Activated CD8-positive, alpha-beta T cell treated with anti-CD3 and anti-CD28 coated beads, Interleukin-2, amount 10 ng/mL, durations not matched to agents 7 days and 5 days (primary cell): ENCODE measurements at places on chromosomes 16 and 17.

DNA sequence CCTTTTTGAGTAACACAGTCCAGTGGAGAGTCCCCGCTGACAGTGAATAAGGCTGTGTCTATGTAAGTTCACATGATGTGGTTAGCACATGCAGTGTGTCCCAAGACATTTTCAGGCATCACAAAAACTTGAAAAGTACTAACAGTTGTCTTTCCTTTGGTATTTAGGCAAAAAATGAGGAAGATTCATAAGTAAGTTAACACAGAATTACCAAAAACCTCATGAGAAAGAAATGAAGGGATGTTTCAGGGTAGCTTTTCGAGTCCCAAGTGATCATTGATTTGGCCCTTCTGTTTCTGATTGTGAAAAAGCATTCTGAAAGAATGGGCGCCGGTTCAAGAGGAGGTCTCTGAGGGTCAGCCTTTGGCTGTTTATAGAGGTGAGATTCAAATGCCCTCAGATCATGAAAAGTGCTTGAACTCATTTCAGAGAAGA lies 529 bp upstream of the ASPA start:
- no peak for DNase-seq

DNA sequence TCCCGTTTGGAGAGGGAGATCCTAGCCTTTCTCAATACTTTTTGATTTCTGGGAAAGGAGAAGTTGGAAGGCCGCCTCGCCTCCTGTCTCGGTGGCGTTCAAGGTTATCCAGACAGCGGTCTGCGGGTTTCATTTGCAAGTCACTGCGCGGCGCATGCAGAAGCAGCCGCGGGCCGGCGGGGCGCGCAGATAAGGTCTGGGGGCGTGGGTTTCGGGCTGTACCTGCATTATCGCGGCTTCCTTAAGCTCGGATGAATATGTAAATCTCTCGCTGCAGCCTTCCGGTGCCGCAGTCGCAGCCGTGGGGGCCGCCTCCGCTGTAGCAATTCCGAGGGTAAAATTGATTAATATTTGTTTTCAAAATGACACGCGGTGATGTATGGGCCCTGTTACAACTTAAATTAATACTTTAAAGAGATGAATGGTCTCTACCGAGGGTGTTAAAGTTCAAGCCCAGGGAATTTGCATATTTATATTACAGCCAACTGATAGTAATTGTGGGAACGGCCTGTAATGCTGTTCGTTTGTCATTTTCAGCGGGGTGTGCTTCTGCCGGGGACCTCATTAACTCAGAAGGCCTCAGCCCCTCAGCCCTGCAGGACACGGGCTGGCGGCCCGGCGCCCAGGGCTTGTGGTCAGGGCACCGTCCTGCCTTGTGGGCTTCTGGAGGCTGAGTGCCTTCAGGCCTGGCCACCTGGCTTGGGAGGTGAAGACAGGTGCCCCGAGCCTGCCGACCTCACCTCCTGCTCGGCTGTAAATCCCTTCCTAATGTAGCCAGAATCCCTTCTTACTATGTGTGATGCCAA lies 99.4 kb downstream of the CYLD start:
- DNase-seq, result peak; percentile 42

- DNase-seq, result peak; percentile 92
These were observed 1.1 kb downstream of the ANKRD11 start for GRCh38 chr16:89489040-89489897.

- no peak for DNase-seq
These were observed 74.7 kb downstream of the YPEL2 start for GRCh38 chr17:59405944-59406705.

GRCh38 chr17:28416703-28417311 lies 10.8 kb upstream of the SLC46A1 start:
- DNase-seq, result peak; percentile 70

DNA sequence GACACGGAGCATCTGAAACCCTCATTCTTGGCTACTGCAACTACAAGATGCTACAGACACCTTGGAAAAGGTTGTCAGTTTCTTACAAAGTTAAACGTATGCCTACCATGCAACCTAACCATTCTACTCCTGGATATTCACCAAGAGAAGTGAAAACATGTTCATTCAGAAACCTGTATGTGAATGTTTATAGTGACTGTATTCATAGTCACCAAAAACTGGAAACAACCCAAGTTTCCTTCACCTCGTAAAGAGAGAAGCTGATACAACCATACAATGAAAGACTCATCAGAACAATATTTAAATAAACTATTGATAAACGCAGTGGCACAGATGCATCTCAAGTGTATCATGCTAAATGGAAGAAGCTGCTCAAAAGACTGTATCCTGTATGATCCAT lies 55.4 kb upstream of the CHMP6 start:
- DNase-seq, result no peak

- DNase-seq, result peak; percentile 31
These were observed 1.4 kb upstream of the NBR1 start for GRCh38 chr17:43169561-43170139.

DNA sequence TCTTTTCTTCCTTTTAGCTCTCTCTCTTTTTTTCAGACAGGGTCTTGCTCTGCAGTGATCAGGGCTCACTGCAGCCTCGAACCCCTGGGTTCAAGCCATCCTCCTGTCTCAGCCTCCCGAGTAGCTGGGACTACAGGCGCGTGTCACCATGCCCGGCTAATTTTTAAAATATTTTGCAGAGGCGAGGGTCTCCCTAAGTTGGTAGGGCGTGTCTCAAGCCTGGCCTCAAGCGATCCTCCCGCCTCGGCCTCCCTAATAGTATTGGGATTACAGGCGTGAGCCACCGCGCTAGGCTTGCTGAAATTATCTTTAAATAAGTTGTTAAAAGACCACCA lies 797 bp upstream of the SNX11 start:
- no peak for DNase-seq

DNA sequence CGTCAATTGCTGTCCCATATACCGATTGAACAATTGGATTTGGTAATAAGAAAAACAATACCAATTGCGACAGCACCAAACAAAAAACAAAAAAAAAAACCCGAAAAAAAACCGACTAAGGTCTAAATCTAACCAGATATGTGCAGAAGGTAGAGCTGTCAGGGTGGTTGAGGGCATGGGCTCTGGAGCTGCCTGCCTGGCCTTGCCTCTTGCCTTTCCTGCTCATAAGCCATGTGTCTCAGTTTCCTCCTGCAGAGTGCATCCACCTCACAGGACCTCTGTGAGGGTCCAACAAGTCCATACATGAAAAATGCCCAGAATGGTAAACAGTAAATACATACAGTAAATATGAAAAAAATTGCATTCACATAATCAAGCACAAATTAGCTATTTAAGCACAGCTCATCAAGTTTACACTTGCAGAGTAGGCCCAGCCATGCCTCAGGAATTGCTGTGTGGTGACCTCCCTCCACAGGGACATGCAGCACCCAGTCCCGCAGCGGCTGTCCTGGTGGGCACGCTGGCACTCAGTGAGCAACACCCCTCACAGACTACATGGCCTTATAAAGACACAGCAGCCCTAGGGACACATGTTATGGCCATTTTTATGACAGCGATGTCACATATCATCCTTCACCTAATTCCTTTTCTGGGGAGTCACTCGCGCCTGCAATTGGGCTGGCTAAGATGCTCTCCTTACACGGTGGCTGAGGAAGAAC lies 17.9 kb downstream of the TBC1D28 start:
- no peak for DNase-seq

- no peak for DNase-seq
These were observed 138.9 kb downstream of the SEC14L1 start for GRCh38 chr17:77279448-77280303.

DNA sequence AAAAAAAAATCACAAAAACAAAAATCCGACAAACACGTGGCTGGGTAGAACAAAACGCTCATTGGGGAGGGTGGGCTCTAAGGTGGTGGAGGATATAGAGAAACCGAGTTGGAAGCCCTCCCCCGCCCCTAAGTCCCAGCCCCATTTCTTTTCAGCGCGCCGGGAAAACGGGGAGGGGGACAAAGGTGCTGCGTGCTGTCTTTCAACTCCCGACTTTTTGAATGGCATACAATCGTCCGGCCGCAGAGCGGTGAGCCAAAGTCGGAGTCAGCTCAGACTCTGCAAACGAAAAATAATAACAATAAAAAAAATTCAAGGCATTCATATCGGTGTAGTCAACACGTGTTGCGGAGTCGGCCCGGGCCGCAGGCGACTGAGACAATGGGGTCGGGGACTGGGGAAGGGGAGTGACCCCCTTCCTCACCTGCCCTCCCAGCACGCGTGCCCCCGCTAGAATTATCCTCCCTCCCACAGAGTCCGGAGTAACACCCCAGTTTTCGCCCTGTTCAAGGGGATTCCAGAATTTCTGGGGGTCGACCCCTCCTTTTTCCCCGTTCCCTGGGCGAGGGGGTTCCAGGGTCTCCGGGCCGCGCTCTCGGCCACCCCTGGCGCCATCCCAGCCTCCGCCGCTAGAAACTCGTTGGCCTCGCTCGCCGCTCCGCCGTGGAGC lies 1.7 kb upstream of the IGF2BP1 start:
- no peak for DNase-seq

DNA sequence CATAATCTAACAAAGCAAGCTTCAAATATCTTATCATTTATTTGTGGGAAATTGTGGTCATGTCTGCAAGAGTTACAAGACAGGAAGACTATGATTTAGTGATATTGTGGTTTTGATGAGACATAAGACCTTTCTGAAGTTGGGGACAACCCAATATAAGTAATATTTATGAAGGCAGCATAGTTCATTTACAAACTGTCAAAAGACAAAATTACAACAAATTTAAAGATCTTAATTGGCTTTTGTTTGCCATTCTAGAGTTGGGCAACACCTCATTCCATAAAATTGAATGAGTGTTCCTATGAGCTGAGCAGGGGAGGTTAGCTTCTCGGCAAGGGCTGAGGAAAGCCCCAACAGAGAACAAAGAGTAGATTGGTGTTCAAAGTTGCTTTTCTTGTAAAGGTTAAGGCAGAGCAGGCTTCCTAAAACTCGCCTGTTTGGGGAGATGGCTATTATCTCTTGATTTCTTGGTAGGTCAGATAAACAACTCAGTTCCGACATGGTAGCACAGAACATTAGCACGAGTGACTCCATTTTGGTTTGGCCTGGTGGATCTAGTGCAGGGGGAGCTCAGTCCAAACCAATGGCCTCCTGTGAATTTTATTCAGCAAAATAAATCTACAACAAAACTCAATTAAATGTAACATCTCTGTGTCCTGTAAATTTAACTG lies 10.9 kb upstream of the MMD start:
- no peak for DNase-seq

- no peak for DNase-seq
These were observed 146.5 kb upstream of the CDH11 start for GRCh38 chr16:65268331-65268730.

- no peak for DNase-seq
These were observed 219.4 kb downstream of the MAF start for GRCh38 chr16:79380995-79381602.

- DNase-seq, result peak; percentile 61
These were observed 39.4 kb downstream of the TUBD1 start for GRCh38 chr17:59853168-59853918.

GRCh38 chr16:66847533-66848067 lies 3.4 kb downstream of the CA7 start:
- no peak for DNase-seq

DNA sequence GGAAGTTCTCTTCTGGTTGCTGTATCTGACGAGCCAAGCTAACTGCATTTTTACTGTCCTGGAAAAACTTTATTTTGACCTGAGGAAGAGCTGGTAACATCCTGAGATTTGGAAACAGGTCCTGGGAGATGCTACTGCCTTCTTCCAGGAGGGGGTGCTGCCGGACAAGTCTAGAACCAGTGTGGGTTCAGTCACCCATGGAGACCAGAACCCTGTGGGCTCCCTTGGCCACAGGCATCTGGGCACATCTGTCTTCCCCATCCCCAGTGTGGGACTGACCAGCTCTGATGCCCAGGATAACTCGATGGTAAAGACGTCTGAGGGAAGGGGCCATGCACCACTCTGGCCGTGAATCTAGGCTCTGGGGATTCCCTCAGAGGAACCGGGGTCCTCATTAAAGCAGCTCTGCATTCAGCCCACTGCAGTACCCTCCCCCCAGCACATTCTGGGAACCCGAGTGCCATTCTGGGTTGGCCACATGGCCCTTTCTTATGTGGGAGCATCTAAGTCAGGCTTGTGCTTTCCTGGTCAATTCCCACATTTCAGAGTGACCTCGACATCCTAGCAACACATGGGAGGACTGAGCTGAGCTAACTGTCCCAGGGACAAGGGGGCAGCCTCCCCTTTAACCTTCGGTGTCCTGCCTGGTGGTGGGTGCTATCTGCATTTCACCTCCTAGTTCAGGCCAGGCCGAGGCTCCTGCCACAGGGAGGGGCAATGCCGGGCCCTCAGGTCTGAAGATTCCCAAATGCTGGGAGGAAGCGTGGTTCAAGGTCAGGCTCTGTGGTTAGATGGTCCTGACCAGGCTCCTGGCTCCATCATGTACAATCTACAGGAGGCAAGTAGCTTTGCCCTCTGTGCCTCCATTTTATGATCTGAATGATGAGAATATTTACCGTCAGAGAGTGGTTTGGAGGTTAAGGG lies 6.4 kb downstream of the C16orf86 start:
- peak; percentile 73 for DNase-seq

GRCh38 chr16:89187032-89187769 lies 13.1 kb downstream of the SLC22A31 start:
- DNase-seq, result peak; percentile 71

DNA sequence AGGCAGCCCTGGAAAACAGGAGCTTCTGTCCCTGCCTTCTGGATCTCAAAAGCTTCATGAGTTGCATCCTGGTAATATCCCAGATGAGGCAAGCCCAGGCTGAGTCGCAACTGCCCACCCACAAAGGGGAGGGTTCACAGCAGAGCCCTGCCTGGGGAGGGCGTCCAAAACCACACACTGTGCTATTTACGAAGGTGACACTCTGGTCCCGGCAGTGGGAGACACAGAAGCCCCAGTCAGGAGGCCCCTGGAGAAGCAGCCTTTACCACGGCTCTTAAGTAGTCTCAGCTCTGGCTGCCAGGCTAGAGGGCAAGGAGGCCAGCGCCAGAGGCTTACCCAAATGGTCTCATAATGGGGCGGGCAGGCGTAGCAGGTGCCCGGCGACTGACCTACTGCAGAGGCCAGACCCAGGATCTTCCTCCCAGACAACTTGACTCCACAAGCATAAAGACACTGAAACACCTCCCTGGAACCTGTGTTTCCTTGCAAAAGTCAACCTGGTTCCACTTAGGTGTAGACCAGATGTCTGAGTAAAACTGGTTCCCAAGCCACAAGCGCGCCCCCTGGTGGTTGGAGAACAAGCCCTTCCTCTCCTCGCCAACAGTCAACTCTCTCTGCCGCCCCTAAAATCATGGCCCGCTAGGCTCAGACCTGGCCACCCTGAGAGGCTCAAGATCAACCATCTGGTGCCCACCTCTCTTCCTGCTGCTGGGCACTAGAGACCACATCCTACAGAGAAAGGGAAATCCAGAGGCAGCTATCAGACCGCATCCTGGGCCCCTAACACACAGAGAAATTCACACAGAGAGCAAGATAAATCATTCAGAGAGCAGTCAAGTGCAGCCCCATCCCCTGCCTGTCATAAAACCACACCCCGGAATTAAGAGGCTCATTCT lies 5.2 kb downstream of the AXIN2 start:
- DNase-seq, result peak; percentile 95

GRCh38 chr16:19338335-19338734 lies 52.8 kb downstream of the CLEC19A start:
- DNase-seq, result no peak

- DNase-seq, result peak; percentile 59
These were observed 1.1 kb upstream of the WBP2 start for GRCh38 chr17:75856062-75856756.
